ENCODE measurements at places on chromosomes 4 and X.

GRCh38 chr4:165201806-165202205 is 5.6 kb upstream of the KLHL2 start:
- peak; percentile 93 for DNase-seq

GRCh38 chrX:12249997-12250396 is 111.7 kb downstream of the FRMPD4 start:
- peak; percentile 22 for DNase-seq

GRCh38 chrX:120647127-120647526 is 17.3 kb upstream of the C1GALT1C1 start:
- no peak for DNase-seq

DNA sequence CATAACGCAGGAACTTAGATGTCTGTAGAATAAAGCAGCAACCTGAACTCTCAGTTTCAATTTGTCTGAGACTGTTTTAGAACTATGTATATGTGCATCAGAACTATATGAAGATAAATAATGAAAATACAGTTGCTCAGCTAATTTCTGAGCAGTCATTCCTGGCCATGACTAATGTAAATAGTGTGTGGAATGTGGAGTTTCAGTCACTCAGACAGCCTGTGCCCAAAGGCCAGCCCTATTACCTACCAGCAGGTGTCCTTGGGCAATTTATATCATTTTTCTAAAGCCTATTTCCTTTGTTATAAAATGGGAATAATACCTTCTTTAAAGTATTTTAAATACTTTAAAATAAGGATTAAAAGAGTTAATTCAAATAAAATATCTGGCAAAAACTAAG is 56.0 kb upstream of the RELL1 start:
- DNase-seq: no peak

- DNase-seq: no peak
Measured at GRCh38 chr4:11791797-11792196, 363.1 kb upstream of the HS3ST1 start.

- DNase-seq: no peak
Measured at GRCh38 chr4:165177725-165178666, 29.4 kb upstream of the KLHL2 start.

GRCh38 chr4:150308824-150309472 is 230.7 kb downstream of the DCLK2 start:
- DNase-seq: peak; percentile 72

GRCh38 chr4:155122382-155122781 is 86.1 kb upstream of the NPY2R start:
- no peak for DNase-seq

DNA sequence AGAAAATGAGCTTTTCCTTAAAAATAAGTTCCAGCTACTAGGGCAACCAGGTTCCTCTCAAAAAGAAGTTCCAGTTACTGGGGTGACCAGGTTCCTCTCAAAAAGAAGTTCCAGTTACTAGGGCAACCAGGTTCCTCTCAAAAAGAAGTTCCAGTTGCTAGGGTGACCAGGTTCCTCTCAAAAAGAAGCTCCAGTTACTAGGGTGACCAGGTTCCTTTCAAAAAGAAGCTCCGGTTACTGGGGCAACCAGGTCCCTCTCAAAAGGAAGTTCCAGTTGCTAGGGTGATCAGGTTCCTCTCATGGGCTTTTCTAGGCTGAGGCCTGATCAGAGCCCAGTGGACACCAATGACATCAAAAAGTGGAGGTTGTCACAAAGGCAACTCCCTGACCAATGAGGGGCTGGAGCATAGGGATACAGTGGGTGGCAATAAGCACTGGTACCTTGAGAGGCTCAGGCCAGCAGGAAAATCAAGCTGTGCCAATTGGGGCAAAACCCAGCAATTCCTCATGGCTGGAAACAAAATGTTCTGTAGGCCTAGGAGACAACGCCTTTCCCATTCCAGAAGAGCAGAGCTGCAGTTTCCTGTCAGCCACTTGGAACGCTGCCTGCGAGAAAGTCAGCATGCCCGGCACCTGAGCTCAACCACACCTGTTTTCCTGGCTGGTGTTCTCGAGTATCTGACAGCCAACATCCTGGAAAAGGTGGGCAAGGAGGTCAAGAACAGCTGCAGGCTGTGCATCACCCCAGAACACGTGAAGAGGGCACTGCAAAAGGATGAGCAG is 12.3 kb upstream of the SYTL5 start:
- DNase-seq: no peak

GRCh38 chr4:146033149-146033548 is 94.5 kb upstream of the ZNF827 start:
- DNase-seq: no peak

- DNase-seq: no peak
Measured at GRCh38 chrX:150903110-150903508, 4.6 kb upstream of the CD99L2 start.

- no peak for DNase-seq
Measured at GRCh38 chr4:5198656-5199541, 147.6 kb downstream of the STK32B start.

DNA sequence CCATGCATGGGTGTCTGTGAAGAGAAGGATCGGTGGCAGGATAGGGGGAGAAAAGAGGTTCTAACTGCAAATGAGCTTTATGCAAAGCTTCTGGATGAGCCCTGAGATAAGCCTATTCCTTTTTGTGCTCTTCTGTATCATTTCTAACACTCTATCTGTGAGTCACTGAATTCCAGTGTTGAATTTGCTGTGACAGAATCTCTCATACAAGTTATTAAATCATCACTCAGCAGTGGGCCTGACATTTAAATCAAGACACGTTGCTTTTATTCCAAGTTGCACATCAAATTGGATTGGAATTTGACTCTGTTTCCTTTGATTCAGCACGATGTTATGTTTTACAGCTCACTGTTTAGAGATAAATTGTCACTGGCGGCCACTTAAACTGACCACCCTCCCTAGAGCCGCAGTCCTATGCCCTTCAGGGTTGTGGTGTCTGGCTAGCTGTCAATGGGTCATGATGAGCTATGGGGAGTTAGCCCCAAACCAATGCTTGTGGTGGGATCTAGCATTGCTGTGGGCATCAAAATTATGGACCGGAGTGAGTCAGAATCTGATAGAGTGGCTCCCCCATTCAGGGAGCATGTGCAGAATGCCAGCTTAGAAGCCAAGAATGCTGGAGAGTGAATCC is 42.7 kb downstream of the LHFPL1 start:
- DNase-seq: peak; percentile 94

DNA sequence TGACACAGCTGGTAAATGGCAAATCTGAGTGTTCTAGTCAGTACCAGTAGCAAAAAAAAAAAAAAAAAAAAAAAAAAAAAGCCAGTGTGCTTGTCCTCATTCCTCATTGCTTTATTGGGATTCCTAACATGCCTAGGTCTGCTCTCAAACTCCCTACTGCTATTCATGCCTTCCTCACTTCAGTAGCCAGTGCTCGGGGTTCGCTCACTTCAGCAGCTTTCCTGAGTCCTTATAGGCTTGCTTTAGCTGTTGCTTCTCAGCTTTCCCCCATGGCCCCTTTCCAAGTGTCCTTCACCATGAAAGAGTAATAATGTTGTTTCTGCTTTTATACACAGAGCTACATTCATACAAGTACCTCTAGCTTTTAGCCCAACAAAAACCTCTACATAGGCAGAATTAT is 30.8 kb downstream of the SLITRK2 start:
- no peak for DNase-seq

GRCh38 chrX:136752796-136753195 is 27.9 kb downstream of the ARHGEF6 start:
- peak; percentile 16 for DNase-seq

- DNase-seq: no peak
Measured at GRCh38 chrX:123581586-123581985, 151.3 kb downstream of the THOC2 start.

DNA sequence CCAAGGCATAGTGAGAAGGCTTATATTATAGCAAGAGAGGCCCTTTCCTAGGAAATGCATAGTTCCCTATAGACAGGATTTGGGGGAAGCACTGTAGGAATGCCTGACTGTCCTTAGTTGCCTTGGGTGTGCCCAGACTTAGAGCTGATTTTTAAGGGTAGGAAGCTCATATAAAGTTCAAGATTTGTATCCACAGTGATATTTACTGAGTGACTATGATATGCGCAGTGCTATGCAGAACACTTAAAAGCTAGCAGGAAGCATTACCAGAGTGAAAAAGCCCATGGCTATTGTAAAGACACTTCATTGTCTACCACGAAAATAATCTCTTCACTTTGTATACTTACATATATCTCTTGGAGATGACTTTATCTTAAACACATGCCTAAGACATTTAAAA is 50.1 kb upstream of the IL13RA1 start:
- DNase-seq: no peak

GRCh38 chrX:132401935-132402334 is 86.9 kb downstream of the MBNL3 start:
- DNase-seq: no peak

DNA sequence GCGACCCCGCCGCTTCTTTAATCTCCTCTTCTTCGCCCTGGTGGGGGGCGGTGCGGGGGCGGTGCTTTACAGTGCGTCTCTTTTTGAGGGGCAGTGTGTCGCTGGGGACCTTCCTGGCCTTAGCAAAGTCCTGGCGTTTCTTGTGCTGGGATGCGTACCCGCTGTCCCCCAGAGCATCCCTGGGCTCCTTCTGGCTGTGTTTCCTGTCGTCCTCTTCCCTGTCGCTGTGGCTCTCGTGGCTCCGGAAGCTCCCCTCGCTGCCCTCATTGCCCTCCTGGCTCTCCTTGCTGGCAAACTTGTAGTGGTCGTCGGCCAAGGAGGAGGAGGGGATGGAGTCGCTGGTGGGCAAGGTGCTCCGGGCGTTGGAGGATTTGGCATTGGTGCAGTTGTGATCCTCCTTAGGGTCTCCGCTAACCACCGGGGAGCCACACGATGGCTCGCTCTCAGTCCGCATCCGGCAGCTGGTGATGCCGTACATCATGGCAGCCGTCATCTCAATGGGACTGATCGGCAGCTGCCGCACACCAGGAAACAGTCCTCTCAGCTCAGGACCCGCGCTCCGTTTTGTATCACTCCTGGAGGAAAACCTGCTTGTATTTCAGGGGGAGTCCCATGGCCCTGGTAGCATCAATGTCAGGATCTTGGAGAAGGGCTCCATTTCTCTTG is 30.4 kb upstream of the TMSB15A start:
- DNase-seq: no peak

DNA sequence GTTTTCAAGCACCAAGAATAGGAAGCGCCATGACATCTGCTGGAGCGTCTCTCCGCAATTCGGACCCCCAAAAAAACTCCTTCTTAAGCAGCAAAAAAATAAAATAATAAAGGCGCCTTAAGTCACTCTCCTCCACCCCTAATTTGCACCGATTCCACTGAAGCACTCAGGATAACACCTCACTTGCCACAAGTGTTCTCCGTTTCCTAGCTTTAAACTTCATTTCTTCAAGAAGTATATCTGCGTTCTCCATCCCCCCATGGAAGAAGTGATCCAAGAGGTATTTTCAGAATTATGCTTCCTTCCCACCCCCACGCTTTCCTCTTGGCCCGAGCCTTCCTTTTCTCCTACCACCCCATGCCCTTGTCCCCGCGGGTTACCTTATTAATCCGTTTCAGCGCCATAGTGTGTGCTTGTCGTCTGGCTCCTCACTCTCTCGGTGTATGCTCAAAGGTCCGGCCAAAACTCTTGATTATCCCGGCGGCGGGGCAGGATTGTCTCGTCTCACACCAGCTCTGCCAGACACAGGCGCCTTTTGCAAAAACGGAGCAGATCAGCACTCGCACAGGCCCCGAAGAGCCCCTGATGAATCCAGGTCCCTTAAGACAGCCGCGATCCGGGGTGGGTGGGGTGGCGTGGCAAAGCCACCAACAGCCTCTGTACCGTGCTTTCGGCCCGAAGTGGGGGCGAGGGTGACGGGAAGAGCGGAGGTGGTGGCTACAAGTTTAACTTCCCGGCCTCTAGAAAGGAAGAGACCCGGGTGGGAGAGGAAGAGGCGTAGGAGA is 1.1 kb downstream of the UBE2D3 start:
- no peak for DNase-seq

GRCh38 chrX:123731987-123732669 is 724 bp downstream of the THOC2 start:
- no peak for DNase-seq

GRCh38 chr4:79249881-79250503 is 75.9 kb downstream of the NAA11 start:
- peak; percentile 31 for DNase-seq

- peak; percentile 25 for DNase-seq
Measured at GRCh38 chr4:21949073-21949457, 493 bp upstream of the KCNIP4 start.

- no peak for DNase-seq
Measured at GRCh38 chr4:8843597-8843996, 28.0 kb downstream of the HMX1 start.

GRCh38 chr4:148954011-148954749 is 512.0 kb upstream of the NR3C2 start:
- no peak for DNase-seq

- no peak for DNase-seq
Measured at GRCh38 chr4:109572154-109572553, 12.1 kb downstream of the MCUB start.

DNA sequence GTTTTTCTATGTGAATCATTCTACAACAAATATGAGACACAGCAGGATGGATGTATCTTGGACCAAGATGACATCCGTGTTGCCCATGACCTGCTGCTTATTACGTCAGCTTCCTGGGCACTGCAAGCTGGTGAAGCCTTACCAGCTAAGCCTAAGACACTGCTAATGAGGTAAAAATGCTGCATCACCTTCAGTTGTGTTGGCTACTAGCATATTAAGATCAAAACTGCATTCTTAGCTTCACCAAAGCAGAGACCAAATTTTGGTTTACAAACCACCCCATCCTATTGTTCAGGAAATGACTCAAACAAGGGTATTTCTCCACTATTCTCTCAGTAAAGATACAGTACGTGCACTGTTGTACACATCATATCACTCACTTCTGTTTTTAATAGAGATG is 50.3 kb downstream of the MAML3 start:
- peak; percentile 76 for DNase-seq

DNA sequence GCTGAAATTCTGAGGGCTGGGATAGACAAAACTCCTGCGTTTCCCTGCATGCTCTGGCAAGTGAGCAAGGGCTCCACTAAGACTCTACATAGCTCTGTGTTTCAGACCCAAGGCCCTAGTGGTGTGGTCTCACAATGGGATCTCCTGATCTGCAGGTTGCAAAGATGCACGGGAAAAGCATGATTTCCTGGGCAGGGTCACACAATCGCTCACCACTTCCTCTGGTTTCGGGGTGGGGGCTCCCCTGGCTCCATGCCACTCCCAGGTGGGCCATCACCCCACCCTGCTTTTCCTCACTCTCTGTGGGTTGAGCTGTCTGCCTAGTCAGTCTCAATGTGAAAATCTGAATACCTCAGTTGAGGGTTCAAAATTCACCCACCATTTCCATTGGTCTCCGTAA is 111.5 kb downstream of the KLF8 start:
- DNase-seq: no peak

DNA sequence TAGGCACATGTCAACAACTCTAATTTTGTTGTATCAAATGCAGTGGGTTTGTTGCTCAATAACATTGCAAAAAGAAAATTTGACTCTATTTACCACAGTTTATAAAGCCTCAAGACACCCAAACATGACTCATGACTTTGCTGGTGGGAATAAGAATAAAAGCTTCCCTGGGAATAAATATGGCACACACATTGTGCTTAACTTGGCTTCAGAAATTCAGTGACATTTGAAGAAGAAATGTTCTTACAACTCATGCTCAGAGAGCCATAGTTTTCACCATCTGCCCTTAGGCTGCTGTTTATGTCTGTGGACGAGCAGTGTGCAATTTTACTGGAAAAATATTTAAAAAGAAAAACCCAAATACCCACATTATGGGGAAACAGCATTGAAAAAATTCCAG is 60.9 kb downstream of the SPATA18 start:
- peak; percentile 39 for DNase-seq

GRCh38 chr4:141247430-141247780 is 26.7 kb downstream of the ZNF330 start:
- DNase-seq: no peak

Measured in fibroblast of upper back skin (primary cell).